ENCODE measurements at places on chromosomes 1 and 21.
A peak's percentile ranks its signal among the peaks of the same experiment; 100 is the strongest.

GRCh38 chr21:34736116-34736874 lies 67.5 kb downstream of the CLIC6 start:
- DNase-seq: no peak

DNA sequence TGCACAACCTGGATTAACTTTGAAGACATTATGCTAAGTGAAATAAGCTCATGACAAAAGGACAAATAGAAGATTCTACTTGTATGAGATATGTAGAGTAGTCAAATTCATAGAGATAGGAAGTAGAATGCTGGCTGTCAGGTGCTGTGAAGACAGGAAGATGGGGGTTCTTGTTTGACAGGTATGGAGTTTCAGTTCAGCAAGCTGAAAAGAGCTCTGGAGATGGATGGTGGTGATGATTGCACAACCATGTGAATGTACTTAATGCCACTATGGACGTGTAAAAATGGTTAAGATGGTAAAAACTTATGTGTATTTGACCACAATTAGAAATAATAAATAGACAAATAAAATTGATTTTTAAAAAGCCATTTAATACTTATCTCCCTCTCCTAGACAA lies 169.8 kb upstream of the DUSP10 start:
- no peak for DNase-seq

GRCh38 chr1:160681066-160681890 lies 30.3 kb downstream of the CD48 start:
- peak; percentile 85 for DNase-seq

- DNase-seq: no peak
These were observed 108.2 kb upstream of the TMPRSS2 start for GRCh38 chr21:41616031-41616591.

DNA sequence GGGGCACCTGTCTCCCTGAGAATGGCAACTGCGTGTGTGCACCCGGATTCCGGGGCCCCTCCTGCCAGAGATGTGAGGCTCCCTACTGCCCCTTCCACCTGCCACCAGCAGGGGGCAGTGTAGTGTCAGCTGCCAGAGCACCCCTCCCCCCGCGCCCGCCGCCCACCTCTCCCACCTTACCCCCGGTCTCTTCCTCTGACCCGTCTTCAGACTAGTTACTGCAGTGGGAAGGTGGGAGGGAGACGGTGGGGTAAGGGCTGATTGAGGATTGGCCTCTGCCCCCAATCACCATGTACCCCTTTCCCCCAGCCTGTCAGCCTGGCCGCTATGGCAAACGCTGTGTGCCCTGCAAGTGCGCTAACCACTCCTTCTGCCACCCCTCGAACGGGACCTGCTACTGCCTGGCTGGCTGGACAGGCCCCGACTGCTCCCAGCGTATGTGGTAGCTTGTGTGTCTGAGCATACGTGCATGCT lies 10.1 kb upstream of the LRRC71 start:
- DNase-seq: peak; percentile 54

- DNase-seq: no peak
These were observed 45.9 kb upstream of the IPO9 start for GRCh38 chr1:201783058-201783457.

GRCh38 chr1:52636721-52637695 lies 4.0 kb downstream of the SHISAL2A start:
- DNase-seq: peak; percentile 66

GRCh38 chr1:201475130-201475529 lies 6.1 kb upstream of the PHLDA3 start:
- DNase-seq: no peak

GRCh38 chr1:34924759-34925555 lies 4.5 kb downstream of the DLGAP3 start:
- peak; percentile 19 for DNase-seq

- no peak for DNase-seq
These were observed 83.7 kb downstream of the DPYD start for GRCh38 chr1:97837161-97837560.

- DNase-seq: no peak
These were observed 368.0 kb downstream of the HHAT start for GRCh38 chr1:210696709-210697108.
